ENCODE measurements at places on chromosomes 13 and 19.

- DNase-seq: no peak
These were observed 452.6 kb downstream of the DIAPH3 start for GRCh38 chr13:59710996-59711701.

DNA sequence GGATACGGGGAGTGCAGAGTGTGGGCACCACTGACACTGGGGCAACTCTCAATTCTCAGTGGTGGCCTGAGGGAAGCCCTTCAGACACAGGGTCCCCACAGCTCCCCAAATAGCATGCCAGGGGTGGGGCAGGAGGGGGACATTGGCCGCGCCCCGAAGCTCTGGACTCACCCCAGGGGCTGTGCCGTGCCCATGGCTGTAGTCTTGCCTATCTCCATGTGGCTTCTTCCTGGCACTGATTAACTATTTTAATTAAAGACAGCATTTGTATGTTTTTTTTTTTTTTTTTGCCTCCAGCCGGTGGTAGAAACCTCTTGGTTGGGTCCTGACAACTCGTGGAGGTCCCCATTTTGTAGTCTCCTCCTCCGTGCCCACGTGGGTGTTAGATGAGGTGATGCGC, 23.3 kb downstream of the GATAD2A start:
- DNase-seq: no peak

DNA sequence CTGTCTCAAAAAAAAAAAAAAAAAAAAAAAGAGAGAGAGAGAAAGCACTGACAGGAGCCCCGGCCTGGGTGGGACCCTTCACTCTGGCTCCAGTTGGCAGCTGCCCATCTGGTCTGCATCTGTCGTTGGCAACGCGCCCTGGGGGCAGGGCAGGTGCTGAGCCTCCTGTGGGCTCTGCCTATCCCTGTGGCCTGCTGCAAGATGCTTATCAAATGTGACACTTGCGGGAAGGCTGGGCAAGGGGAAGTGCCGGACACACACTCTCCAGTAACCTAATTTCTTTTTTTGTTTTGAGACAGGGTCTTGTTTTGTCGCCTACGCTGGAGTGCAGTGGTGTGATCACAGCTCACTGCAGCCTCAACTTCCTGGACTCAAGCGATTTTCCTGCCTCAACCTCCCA, 10.7 kb upstream of the KPTN start:
- no peak for DNase-seq

- DNase-seq: peak; percentile 20
These were observed 443 bp downstream of the TBXA2R start for GRCh38 chr19:3606174-3606689.
